ENCODE measurements at places on chromosomes 5 and 9.

DNA sequence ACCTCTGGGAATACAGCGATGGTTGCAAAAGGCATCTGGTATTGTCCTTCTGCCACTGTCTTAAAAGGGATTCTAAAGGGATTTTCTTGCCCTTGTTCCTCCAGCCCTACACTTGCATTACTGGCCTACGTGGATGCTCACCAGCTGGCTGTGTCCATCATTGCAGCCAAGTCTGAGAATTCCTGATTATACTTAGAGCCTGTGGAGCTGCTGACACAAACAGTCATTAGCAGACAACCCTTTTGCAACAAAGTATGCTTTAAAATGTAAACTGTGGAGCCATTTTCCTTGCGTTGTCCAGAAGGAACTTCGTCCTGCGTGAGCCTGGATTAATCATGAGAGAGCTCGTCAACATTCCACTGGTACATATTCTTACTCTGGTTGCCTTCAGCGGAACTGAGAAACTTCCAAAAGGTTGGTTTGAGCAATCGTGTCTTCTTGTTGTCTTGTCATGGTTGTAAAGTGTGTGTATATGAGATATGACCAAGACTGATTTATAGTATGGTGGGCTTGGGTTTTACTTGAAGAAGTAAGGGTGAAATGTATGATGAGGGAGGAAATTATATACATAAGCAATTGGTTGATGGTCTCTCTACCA lies at the start of gene MUSK:
MUSK (plus strand) TSS at position 222 of the 598 bp plus-strand sequence; CDS start at position 336, 114 bp downstream.
- DNase-seq = no peak

DNA sequence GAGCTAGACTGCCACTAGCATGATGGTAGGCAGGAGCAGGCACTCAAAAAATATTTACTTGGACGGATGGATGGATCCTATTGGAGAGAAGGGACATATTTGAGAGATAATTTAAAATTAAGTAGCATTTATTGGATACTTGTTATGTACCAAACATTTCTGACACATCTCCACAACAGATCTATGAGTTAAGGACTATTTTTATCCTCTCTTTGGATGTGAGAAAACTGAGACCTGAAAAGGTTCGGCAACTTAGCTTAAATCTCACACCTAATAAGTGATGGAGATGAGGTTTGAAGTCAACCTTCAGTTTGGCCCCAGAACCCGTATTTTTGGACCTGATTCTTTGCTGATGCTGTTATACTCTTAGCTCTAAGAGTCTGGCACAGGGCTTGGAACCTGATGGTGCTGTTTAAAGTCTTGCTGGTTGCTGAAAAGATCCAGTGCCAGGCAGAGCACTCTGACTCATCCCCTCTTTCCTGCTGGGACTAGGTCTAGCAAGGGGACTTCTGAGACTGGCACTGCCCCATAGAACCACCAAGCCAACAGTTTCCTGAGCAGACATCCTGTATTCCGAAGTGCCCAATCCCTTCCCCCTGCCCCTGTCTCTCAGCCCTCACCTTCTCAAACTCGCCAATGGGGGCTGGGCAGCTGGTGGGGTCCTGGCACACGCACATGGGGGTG lies 15.6 kb downstream of the SPARC start:
- no peak for DNase-seq

DNA sequence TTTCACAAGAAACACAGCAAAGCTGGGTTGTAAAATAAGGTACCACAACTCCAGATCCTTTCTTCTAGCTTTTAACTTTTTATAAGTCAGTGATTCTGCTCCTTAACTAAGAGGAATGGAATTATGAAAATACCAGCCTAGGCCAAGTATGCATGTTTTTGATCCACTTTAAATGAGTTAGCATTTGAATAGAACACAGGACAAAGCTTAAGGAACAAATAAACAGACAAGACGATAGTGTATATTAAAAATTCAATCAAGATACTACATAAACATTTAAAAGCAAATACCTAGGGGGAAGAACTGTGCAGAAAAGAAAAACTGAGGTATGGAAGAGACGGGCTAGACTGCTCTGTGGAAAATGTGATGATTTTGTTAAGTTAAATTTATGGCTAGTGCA lies 200.7 kb downstream of the LURAP1L start:
- no peak for DNase-seq

DNA sequence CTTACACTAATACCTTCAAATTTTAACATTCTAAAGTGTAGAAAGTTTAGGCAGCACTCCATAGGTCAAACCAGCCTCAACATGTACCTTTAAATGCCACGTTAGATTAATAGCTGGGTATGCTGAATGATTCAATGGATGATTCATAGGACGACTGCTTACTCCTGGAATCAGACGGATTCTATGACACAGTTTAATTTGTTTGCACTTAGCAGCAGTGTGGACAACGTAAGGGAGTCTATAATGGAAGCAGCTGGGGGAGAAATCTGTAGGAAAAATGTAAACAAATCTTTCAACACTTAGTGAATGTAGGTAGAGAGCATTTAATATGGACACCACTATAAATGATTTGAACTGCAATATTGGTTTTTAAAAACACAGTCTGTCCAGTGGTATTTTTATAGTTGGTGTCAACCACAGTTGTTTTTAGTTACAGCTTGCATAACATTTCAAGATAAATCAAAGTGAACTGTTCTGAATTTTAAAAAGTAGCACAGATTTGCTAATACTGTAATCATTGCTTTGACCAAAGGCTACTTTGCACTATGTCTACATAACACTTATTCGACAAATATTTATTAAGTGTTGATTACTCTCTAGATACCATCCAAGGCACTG lies 701.5 kb upstream of the MEF2C start:
- DNase-seq = no peak

DNA sequence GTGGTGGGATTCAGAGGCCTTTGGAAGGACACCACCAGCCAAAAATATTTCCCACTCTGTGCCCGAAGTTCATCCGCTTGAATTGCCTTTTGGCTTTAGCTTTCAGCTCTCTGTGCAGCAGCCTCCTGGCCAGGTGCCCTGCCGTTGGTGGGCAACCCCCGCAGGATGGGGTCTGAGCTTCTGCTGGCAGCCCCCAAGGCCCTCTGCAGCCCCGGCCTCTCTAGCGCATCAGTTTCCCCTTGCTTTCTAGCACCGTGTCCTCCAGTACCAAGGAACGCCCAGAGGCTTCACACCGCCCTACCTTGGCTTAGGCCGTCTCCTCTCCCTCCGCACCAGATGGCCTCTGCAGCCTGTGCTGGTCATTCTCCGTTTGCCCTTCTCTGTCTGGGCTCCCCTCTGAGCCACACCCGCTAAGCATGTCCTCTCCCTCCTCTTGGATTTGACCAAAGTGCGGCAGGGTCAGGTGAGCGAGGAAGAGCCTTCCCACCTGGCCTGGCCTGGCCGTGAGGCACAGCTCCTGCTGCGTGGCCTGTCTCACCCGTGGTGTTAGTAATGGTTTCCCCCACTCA lies 4.2 kb upstream of the TSC1 start:
- DNase-seq = no peak

DNA sequence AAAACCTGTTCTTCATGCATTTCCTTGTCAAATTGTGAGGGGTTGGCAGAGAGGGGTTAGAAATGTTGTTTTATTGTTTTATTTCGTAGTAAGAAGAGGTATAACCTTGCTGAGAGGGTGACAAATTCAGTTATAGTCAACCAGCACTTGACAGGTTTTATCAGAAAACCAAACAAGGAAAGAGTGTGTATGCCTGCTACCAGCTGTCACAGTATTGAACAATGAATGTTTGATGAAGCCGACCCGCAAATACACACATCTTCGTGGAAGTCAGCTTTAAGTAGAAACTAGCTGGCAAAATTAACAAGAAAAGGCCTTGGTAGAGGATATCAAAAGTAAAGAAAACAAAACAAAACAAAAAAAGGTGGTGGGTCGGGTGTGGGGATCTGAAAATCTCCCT lies 214.6 kb upstream of the TLE4 start:
- DNase-seq = no peak

DNA sequence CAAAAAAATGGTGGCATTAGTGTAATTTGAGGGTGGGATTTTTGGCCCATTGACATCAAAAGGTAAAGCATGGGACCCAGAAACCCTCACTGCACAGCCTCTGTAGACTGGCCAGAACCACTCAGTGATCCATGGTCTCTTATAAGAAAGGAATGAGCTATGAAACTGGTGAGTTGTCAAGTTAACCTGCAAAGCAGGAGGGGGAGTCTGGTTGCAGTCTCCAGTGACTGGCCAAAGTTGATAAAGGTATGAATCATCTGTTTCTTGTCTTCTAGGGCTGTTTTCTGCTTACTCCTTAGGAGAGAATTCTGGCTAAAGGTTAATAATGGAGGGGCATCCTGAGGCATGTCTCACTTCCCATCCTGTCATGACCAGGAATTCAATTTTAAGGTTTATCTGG lies 325.2 kb downstream of the TLR4 start:
- no peak for DNase-seq

- no peak for DNase-seq
Observed at GRCh38 chr9:128705051-128705965, 3.0 kb downstream of the PKN3 start.

DNA sequence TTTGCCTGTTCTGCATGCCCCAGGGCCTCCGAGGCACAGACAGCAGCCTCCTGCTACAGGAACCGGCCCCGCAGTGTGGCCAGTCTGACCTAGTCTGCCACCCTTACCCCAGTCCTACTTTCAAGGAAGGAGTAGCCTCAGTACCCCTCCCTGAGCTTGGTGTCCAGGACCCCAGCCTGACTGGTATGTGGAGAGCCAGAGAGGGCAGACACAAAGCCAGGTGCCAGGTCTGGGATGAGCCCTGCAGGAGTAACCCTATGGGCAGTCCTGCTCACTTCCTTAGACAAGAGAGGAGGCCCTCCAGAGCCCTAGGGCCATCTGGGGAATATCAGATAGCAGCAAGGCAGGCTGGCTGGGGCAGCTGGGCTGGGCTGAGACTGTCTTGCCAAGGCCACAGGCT lies 67.8 kb downstream of the NRG2 start:
- no peak for DNase-seq

- DNase-seq = no peak
Observed at GRCh38 chr5:89128906-89129625, 246.1 kb upstream of the MEF2C start.

GRCh38 chr5:481347-481746 lies 38.4 kb downstream of the EXOC3 start:
- no peak for DNase-seq

DNA sequence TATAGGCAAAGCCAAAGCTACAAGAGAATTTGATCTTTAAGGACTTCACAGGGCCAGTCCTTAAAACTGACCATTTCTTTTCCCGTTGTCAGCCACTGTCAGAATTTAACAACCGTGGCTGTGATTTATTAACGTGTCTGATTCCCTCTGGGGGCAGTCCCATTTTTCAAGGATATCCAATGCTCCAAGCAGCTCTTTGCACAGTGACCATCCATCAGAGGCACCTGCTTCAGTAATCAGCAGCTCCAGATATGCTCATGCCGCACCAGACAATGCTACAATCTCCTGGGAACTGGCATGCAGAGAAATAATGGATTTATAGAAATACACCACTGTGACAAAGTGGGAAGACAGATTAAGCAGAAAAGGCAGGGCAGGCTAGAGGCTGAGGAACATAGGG lies 163.3 kb upstream of the PPP1R2B start:
- no peak for DNase-seq

DNA sequence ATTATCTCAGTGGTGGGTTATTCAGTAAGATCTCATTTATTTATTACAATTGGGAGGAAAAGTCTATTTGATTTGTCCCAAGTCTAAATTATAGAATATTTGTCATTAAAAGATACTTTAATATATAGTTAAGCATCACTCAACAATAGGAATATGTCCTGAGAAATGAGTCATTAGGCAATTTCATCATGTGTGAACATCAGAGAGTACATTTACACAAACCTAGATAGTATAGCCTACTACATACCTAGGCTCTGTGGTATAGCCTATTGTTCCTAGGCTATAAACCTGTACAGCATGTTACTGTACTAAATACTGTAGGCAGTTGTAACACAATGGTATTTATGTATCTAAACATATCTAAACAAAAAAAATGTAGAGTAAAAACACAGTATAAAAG lies 135.0 kb upstream of the RASA1 start:
- no peak for DNase-seq

DNA sequence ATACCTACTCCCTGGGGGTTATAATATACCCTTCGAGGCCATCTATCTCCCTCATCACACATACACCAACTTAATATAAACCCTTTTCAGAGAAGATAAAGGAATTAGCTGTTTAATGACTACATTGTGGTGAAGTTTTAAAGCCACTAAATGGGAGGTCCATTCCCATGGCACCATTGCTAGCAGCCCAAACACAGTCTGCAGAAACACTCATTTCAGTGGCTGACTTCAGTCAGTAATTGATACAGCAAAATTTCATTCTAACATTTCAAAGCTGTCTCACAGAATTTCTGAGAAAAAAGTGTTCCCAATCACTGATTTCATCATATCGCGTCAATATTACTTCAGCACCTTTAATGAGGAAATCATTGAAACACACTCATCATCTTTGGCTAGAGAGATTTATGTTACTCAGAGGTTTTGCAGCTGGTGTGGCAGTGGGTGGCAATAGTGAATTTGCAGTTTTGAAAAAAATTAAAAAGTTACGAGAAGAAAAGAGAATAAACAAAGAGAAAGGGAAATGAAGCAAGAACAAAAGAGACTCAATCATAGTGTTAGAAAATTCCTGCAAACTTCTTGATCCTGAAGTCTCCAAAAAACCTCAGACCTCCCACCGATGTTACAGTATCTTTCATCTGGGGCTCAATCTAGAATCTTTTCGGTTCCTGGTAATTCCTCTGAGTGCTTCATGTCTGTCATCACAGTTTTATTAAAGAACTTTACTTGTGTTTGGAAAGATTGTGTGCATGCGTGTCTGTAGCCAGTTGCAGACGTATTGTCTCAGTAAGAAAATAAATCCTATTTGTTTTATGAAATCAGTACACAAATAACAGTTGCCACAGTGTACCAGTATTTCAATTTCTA lies 105.0 kb downstream of the ERCC6L2 start:
- no peak for DNase-seq

GRCh38 chr5:124477062-124477461 lies 269.4 kb downstream of the ZNF608 start:
- DNase-seq = no peak
